ENCODE measurements at places on chromosomes 12 and 14.

DNA sequence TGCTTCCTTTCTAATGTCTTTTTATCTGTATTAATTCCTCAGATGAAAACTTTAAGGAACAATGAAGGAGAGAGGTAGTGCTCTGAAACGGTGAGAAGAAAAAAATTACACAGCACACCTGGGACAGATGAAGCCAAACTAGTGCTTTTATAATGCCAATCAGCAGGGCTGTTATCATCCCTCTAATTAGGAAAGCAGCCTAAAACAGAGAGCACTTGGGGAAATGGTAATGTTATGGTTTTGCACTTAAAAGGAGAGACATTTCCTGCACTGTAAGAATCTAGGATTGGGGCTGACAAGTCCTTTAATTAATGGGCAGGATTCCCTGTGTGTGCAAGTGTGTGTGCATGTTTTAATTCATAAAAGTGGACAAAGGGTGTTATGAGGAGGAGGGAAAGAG is 4.8 kb upstream of the LMO3 start:
- no peak for DNase-seq

- DNase-seq, result no peak
Observed at GRCh38 chr12:45587012-45587411, 142.5 kb upstream of the ARID2 start.

- DNase-seq, result no peak
Observed at GRCh38 chr14:82238649-82239048, 705.0 kb upstream of the SEL1L start.

DNA sequence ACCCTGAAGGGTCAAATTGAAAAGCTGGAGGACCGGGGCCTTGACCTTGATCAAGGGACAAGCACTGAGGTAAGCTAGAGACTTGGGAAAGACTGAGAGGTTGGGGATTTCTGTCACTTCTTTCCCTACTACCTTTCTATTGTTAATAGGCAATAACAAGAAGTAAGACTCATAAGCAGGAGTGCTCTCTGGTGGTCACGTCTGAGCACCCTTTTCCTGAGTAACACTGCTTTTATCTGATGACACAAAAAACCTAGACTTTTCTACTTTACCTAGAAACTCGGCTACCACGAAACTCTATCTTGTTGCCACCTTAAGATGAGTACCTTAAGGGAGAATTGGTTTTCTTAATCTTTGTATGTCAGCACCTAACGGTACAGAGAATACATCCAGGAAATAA is 35.5 kb upstream of the PPFIBP1 start:
- no peak for DNase-seq

DNA sequence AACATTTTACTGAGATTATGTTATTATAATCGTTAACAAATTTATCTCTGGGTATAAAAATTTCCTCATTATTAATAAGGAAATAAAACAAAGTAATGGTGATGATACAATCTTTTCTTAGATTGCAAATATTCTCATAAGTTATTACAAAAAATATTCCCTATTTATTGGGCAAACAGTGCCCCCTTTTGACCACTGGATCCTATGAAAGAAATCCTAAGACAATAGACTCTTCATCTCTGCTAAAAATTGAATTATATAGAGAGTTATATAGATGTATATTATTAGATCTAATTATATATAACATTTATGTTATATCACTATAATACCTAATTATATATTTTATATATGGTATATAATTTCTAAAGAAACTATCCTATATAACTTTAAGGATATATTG is 94.2 kb upstream of the FGD4 start:
- DNase-seq, result no peak

- DNase-seq, result no peak
Observed at GRCh38 chr12:108594-108993, 42.0 kb downstream of the IQSEC3 start.

GRCh38 chr12:53298164-53298563 is 1.3 kb upstream of the MYG1 start:
- DNase-seq, result no peak

- DNase-seq, result no peak
Observed at GRCh38 chr12:19772776-19773175, 333.5 kb downstream of the AEBP2 start.

DNA sequence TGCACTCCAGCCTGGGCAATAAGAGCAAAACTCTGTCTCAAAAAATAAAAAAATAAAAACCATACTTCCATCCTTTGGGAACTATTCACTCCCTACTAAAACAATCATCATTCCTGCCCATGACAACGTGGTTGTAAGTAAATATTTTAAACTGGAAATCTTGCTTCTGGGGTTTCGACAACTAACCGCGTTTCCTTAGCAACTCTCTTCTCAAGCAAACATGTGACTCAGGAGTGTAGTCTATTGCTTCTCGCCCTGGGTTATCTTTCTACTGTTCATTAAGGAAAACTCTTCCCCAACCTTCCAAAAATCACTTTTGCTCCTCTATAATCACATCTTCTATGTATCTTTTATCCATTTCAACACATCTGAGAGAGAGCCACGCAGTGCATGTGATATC is 21.8 kb downstream of the APPL2 start:
- no peak for DNase-seq

DNA sequence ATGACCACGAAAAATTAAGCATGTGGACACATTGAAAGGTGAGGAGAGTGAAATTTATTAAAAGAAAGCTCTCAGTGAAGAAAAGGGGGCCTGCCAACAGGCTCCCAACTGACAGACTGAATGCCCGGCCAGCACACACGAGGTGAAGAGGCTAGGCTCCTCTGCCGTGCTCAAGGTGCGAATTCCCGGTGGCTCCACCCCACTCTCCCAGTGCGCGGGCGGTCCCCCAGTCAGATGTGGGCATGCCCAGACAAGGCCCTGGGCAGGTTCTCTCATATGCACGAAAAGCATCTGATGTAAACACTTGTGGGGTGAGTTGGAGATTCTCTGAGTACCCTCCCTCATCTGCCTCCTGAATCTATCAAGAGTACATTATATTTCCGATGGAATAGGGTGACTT is 48.5 kb upstream of the OSBPL8 start:
- no peak for DNase-seq

DNA sequence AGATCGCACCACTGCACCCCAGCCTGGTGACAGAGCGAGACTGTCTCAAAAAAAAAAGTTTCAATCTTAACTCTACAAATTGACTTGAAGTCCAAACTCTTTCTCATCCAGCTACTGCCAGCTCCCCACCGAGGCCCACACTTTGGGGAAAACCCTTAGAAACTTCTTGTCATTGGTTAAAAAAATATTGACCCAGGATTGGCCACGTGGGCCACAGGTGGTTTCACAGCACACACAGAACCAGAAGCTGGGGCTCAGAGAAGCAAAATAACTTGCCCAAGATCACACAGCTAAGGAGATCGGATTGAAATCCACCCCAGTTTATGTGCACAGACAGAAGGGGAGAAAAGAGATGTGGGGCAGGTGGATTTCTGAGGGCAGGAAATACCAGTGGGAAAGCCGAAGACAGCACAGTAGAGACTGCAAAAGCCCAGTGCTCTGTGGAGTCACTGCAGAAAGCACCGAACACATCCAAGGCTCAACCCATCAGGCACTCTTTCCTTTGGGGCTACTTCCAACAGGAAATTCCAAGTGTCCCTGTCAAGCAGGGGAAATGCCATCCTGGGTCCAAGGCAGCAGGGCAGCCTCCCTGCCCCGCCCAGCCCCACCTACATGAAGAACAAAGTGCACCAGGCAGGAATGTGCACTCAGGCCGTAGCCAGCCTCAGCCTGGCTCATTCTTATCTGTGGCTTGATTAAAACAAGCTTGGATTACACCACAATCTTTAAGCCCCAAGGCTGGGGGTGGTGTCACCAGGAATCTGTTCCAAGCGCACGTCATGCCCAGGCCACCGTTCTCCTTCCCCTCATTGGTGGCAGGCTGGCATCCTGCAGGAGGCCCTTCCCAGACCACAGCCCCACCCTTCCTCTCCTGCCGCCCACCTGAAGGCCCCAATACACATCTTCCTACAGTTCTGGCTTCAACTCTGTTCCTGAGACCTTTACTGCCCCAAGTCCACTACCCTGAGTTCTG is 72.5 kb downstream of the ITPK1 start:
- no peak for DNase-seq

- DNase-seq, result no peak
Observed at GRCh38 chr12:47165934-47166333, 86.2 kb upstream of the AMIGO2 start.

- no peak for DNase-seq
Observed at GRCh38 chr14:50656776-50657175, 11.3 kb downstream of the SAV1 start.

Data from cortex of kidney (tissue), 1 donor.